ENCODE measurements at places on chromosomes 2 and 18.

- DNase-seq: no peak
Measured at GRCh38 chr2:5195636-5196035, 496.5 kb upstream of the SOX11 start.

GRCh38 chr2:234447963-234448362, 48.9 kb downstream of the ARL4C start:
- DNase-seq: no peak

DNA sequence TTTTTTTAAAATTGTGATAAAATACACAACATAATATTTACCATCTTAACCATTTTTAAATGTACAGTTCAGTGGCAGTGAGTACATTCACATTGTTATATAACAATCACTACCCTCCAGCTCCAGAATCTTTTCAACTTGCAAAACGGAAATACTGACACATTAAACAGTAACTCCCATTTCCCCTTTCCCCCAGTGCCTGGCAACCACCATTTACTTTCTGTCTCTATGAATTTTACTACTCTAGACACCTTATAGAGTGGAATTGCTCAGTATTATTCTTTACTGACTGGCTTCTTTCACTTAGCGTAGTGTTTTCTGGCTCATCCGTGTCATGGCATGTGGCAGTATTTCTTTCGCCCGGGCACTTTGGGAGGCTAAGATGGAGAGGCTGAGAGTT, 32.6 kb downstream of the FASTKD2 start:
- DNase-seq: no peak

GRCh38 chr2:232387451-232388171, 9.1 kb downstream of the ALPP start:
- DNase-seq: no peak

GRCh38 chr2:1922402-1923025, 178.2 kb upstream of the PXDN start:
- no peak for DNase-seq

GRCh38 chr2:170929686-170930050, 615 bp downstream of the GORASP2 start:
- DNase-seq: no peak

DNA sequence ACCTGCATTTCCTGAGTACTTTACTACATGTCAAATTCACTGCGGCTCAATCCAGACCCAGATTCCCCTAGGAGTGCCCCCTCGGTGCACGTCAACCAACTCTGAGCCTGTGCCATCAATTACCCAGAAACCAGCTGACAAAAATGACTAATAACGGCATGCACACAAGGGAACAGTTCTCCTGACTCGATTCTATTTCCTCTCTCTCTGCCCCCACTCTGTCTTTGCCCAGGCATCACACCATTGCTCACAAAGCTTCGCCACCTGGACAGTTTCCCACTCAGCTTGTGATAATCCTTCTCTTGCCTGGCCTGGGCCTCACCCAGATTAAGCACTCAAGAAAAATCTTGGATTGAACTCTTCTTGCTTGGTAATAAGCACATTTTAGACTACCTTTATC, 115.3 kb upstream of the NDUFV2 start:
- DNase-seq: no peak

GRCh38 chr2:157662401-157662800, 33.7 kb upstream of the ACVR1C start:
- DNase-seq: no peak

GRCh38 chr18:59575995-59576394, 121.2 kb downstream of the CCBE1 start:
- no peak for DNase-seq

DNA sequence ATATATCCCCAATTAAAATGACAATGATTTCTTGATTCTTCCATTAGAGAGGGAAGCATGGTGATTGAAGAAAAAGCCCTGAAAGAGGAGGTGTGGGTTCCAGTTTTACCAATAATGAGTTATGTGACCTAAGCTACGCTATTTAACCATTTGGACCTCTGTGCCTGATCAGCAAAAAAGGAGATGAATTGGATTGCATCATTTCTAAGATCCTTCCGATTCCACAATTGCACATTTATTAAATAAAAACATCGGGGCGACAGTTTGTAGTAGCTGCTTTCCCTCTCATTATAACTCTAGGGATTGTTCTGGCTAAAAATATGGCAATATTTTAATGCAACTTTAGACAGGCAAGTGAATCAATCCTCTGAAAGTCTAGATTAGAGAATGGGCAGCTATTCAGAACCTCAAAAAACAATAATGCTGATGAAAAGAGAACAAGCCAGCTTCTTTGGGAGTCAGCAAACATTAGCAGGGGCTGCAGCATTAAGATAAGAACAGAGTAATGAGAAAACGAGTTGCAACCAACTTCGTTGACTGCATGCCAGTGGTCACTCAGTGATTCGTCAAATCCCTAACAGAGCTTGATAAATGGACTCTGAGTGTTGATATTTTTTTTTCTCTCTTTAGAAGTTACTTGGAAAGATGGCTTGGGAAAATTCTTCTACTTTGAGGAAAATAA, 301.2 kb downstream of the AGPS start:
- no peak for DNase-seq

DNA sequence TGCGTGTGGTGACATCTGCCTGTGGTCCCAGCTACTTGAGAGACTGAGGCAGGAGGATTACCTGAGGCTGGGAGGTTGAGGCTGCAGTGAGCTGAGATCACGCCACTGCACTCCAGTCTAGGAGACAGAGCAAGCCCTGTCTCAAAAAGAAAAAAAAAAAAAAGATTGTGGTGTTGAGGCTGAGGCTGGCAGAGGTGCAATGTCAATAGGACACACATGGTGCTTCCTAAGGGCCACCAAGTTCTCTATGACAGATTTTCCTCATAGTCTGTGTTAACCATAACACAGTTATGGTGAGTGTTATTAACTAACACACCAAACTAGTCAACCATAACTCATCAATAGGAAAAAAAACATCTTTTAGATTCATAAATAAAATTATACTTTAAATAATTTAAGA, 494.4 kb downstream of the TMX3 start:
- no peak for DNase-seq

- no peak for DNase-seq
Measured at GRCh38 chr2:64932371-64933216, 56.6 kb upstream of the SLC1A4 start.

DNA sequence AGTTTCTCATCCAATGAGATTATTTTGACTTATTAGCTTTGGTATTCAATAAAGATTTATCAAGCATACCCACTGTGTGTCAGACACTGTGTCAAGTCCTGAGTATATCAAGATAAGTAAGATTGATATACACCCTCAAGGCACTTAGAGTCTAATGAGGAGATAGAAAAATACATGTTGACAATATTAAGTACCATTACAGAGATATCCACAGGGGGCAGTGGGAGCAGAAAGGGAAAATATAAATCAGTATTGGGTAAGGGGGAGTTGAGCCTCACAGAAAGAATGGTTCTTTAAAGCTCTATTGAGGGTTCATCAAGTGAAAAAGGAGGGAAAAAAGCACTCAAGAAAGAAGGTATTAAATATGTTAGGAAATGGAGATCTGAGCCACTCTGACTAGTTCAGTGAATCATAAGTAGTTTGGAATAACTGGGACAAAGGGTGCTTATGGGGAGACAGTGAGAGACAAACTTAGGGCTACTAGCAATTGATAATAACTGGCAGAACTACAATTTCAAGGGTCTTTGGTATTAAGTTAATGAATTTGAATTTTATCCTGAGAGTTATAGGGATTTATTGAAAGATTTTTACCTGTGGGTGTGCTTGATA, 45.5 kb upstream of the SLC8A1 start:
- DNase-seq: no peak

DNA sequence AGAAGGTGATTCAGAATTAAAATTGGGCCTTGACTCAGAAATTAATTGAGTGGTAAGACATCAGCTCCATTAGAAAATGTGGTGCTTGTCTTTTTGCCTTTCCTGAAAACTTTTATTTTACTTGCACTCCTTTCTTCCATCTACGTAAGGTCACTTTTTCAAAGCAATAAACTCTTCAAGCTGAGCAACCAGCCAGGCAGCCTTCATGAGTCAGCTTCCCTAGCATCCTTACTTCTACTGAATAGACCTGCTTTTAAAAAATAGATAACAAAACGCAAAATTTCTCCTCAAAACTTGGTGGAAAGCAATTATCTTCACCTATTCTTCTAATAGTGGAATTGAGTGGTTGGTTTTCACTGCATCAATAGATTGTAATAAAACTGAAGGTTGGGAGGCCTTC, 504.2 kb downstream of the ARHGAP15 start:
- DNase-seq: no peak
